ENCODE measurements at places on chromosomes 7 and 10.

- no peak for DNase-seq
Measured at GRCh38 chr10:113711142-113711541, 31.4 kb downstream of the CASP7 start.

GRCh38 chr10:60910543-60910942 lies 33.4 kb downstream of the RHOBTB1 start:
- DNase-seq, result no peak

GRCh38 chr10:122446668-122447423 lies 7.6 kb upstream of the ARMS2 start:
- no peak for DNase-seq

- no peak for DNase-seq
Measured at GRCh38 chr7:92061154-92061553, 73.1 kb downstream of the CYP51A1 start.

GRCh38 chr10:83037653-83038052 lies 1101.7 kb upstream of the GHITM start:
- DNase-seq, result no peak

DNA sequence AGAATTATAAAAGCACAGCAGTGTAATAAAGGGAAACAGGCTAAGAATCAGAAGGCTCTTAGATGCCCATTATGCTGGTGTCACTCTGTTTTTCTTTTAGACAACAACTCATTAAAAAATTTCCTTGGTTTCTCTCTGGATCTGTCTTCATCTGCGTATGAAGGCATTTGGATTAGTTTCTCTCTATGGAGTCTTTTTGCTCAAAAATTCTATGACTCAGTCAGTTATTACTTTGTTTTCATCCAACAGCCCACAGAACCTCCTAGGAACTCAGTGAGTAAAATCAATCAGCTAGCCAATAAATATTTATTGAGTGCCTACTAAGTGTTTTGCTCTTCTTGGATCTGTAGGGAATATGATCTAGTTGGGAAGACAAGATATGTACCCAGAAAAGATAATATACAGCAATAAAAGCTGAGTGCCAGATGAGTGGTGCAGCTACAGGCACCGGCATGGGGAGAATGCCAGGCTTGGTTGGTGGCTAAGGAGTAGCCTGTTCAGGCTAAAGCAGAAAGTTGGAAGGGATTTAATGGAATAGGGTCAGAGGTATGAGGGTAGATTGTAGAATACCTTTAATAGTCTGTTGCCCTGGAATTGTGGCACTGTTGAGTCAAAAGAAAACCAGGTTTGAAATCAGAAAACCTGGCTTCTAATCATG lies 156.2 kb downstream of the LRRC4 start:
- DNase-seq, result no peak

DNA sequence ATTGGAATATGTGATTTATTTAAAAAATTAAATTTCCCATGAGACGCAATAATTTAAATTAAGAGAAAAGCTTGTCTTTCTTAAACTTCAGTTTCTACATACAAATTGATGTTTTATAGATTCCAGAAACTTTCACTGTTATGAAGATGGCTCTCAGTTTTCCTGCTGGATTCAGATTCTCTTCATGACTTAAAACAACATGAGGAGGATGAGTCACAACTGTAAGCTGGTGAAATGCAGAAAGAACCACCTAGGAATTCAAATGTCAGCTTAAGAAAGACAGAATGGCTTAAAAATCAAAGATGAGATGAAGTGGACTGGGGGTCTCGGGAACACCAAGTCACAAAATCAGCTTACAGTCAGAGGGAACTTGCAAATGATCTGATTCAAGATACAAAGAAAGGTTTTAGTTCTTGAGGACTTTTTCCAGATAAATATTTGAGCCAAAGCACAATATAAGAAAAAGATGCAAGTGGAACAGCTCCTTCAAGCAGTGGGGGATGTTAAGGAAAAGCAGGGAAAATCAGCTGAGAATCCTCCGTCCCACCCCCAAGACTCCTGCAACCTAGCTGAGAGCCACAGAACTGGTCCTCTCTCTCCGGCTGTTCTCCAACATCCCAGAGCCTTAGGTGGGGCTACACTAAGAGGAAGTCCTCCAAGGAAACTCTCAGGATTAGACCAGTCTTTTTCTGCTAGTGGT lies 279.8 kb downstream of the KCNMA1 start:
- no peak for DNase-seq

- peak; percentile 87 for DNase-seq
Measured at GRCh38 chr10:6580279-6581029, 378 bp upstream of the PRKCQ start.

GRCh38 chr10:115278294-115278693 lies 185.1 kb downstream of the ATRNL1 start:
- DNase-seq, result no peak

GRCh38 chr7:47290867-47291266 lies 291.0 kb downstream of the TNS3 start:
- DNase-seq, result no peak

GRCh38 chr7:77415476-77415822 lies 700 bp downstream of the GSAP start:
- DNase-seq, result peak; percentile 48

GRCh38 chr10:3180355-3181025 lies 7.9 kb upstream of the PITRM1 start:
- DNase-seq, result no peak

- no peak for DNase-seq
Measured at GRCh38 chr10:75709245-75709644, 277.8 kb downstream of the LRMDA start.
